Activated naive CD8-positive, alpha-beta T cell treated with anti-CD3 and anti-CD28 coated beads for 36 hours (primary cell): ENCODE measurements at places on chromosomes 2 and 18. TPM values are rescaled to one million over a fixed set of nuclear protein-coding genes. Genes with fewer than 3 reads are reported as not detected.

DNA sequence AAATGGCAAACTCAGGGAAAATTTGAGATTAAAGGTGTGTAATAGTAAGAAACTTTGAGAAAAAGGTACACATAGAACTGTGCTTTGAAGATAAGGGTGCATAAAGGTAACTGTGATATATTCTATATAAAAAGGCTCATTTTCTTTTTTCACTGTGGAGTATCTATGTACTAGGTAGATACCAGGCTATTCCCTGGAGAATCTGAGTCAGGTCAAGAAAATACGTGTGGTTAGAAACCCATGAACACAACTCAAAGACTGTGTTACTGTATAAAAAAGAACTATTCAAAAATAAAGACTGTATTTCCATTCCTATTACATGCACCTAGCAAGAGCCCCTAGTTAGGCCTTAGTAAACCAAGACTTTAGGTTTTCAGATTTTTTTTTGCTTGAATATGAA lies 100.1 kb upstream of the GRB14 start:
- no peak for DNase-seq
- H3K36me3 ChIP-seq = no peaks in the 10 kb centered on the region
- no peak overlapping the region for H3K27ac ChIP-seq
- no peaks in the 10 kb centered on the region for H3K4me1 ChIP-seq

The PLGLB2 gene
- 0.68 TPM for total RNA-seq

DNA sequence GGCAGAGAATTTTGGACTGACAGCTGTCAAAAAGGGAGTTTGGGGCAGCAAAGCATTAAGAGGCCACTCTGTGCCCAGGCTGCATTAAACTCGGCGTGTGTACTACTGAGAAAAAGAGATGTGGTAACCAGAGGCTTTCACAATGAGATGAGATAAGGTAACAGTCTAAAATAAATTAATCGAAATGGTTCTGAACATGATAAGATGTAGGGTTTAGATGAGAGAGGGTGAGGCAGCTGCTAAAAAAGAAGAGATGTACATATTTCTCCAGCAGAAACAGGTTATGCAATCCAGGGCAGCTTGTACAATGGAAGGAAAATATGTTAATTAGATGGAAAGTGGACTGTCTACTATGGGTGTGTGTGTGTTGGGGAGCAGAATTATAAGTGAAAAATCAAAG lies 39.2 kb upstream of the ACTR3 start:
- no peaks in the 10 kb centered on the region for H3K27me3 ChIP-seq
- H3K36me3 ChIP-seq = peaks cover 13% of the 10 kb centered on the region

DNA sequence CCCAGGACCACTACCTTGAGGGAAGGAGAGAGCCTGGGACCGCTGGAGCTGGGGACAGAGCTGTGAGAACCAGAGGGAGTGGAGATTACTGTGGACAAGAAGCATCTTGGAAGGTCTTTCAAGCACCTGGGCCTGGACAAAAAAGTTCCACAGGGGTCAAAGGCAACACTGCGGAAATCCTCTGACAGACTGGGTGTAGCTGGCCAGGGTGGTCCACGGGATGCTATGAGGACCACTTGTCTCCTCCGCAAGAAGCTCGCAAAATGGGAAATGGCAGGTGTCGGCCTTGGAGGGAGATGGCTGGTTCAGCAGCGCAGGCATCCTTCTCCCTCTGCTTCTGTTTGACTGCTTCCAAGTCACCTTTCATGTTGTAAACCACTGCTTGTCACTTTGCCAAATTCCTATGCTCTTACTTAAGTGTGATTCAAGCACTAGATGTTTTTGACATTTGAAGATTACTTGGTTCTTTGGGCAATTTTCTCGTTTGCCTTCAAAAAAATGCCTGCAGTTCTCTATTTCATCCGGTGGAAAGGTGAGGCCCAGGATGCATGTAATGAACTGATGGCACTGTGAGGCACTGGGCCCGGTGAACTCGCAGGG lies 27.7 kb downstream of the KLHL29 start:
- no peak overlapping the region for H3K27ac ChIP-seq
- no peak overlapping the region for H3K4me3 ChIP-seq
- DNase-seq = no peak
- no peaks in the 10 kb centered on the region for H3K36me3 ChIP-seq
- H3K4me1 ChIP-seq = no peaks in the 10 kb centered on the region
